ENCODE measurements at places on chromosomes 3 and 15. TPM values are rescaled to one million over a fixed set of nuclear protein-coding genes. Genes with fewer than 3 reads are reported as not detected.
A peak's percentile ranks its signal among the peaks of the same experiment; 100 is the strongest.

Gene PRR20G
- total RNA-seq = not detected

Gene STARD5
- 2.2 TPM for total RNA-seq

- no peak overlapping the region for H3K4me3 ChIP-seq
- H3K4me1 ChIP-seq = no peaks in the 10 kb centered on the region
- DNase-seq = no peak
- no peaks in the 10 kb centered on the region for H3K36me3 ChIP-seq
- no peaks in the 10 kb centered on the region for H3K27me3 ChIP-seq
- H3K27ac ChIP-seq = no peak overlapping the region
These were observed 94.4 kb downstream of the SLCO3A1 start for GRCh38 chr15:91947683-91948608.

DNA sequence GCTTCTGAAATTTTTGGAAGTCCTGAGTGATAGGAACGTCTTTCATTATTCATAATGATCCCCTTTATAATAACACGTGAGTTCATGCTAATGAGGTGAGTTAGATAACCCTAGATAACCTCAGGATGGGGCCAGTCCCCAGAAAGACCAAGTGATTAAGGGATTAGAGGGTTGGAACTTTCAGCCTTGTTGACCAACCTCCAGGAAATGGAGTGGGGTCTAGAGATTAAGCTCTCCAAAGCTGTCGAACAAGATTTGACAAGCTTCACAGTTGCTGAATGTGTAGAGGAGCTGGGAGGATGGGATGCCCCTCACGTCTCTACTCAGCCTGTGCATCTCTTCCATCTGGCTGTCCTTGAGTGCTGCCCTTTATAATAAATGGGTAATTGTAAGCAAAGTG lies 107.1 kb downstream of the ZMAT3 start:
- no peaks in the 10 kb centered on the region for H3K27me3 ChIP-seq
- H3K4me1 ChIP-seq = peaks cover 16% of the 10 kb centered on the region
- H3K4me3 ChIP-seq = no peak overlapping the region

Gene FBN1
- total RNA-seq = 88.1 TPM

Gene PYGO1
- 7.6 TPM for total RNA-seq

DNA sequence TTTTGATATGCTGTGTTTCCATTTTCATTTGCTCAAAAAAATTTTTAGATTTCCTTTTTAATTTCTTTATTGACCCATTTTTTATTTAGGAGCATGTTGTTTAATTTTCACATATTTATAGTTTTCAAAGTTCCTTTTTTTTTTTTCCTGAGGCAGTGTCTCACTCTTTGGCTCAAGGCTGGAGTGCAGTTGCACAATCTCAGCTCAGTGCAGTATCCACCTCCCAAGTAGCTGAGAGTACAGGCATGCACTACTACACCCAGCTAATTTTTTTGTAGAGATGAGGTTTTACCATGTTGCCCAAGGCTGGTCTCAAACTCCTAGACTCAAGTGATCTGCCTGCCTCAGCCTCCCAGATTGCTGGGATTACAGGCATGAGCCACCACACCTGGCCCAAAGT lies 36.2 kb downstream of the PFN2 start:
- no peak for DNase-seq
- H3K4me1 ChIP-seq = peaks cover 2% of the 10 kb centered on the region
- H3K36me3 ChIP-seq = no peaks in the 10 kb centered on the region

DNA sequence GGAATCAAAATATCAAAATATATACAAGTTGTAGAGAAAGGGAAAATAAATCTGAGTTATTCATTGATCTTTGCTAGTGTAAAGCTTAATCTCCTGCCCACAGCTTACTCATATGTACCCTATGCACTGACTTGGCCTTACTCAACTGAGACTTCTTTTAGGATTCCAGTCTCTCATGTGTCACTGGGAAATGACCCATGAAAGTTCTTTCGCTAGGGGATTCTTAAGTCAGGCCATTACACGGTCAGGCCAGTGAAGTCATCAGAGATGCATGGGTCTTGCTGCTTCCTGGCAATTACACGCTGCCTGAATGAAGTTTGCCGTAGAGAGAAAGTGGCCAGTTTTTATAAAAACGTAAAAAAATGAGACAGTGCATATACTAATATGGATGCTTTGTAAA lies 20.7 kb upstream of the LPP start:
- H3K4me1 ChIP-seq = no peaks in the 10 kb centered on the region
- H3K27me3 ChIP-seq = no peaks in the 10 kb centered on the region
- no peak for DNase-seq
- H3K4me3 ChIP-seq = no peak overlapping the region
- H3K27ac ChIP-seq = no peak overlapping the region

Gene COL6A5
- total RNA-seq = not detected

GRCh38 chr3:81744366-81744765 lies 17.1 kb downstream of the GBE1 start:
- no peaks in the 10 kb centered on the region for H3K36me3 ChIP-seq
- peak overlapping the region; percentile 98 for H3K27ac ChIP-seq
- peak; percentile 93 for DNase-seq
- H3K4me3 ChIP-seq = no peak overlapping the region

DNA sequence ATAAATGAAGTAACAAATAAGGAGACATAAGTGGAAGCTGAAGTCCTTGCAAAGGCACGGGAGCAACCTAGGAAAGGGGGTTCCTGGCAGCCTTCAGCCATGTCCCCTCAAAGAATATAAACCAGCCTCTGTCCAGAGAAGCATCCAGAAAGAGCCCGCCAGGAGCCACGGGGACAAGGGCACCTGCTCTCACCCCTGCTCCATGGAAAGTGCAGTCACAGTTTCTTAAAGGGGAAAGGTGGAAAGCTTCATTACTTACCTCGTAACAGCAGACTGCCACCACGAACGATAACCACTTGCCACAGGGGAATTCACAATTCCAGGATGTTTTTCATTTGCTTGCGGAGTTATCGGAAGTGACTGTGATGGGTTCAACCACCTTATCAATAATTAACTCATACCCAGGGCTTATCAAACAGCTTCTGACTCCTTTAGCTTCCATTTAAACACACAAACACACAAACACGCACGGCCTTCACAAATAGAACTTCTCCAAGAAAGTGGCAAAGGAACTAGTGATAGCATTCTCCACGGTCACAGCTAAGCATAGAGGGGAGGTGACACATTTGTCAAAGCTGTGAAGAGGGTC lies 134.2 kb upstream of the IGF1R start:
- no peak overlapping the region for H3K27ac ChIP-seq
- H3K27me3 ChIP-seq = no peaks in the 10 kb centered on the region
- DNase-seq = no peak
- no peaks in the 10 kb centered on the region for H3K4me1 ChIP-seq

- DNase-seq = no peak
- H3K27ac ChIP-seq = no peak overlapping the region
- H3K36me3 ChIP-seq = no peaks in the 10 kb centered on the region
- H3K4me1 ChIP-seq = peaks cover under 1% of the 10 kb centered on the region
- peaks cover 4% of the 10 kb centered on the region for H3K27me3 ChIP-seq
- no peak overlapping the region for H3K4me3 ChIP-seq
These were observed 5.7 kb upstream of the SLC25A26 start for GRCh38 chr3:66215106-66215505.

Gene RTP1
- not detected for total RNA-seq

- no peak overlapping the region for H3K27ac ChIP-seq
- no peak for DNase-seq
These were observed 257.6 kb upstream of the ZPLD1 start for GRCh38 chr3:102177075-102177755.

GRCh38 chr3:190209533-190209932 lies 88.8 kb upstream of the P3H2 start:
- no peaks in the 10 kb centered on the region for H3K27me3 ChIP-seq
- no peak overlapping the region for H3K27ac ChIP-seq
- no peak for DNase-seq
- no peak overlapping the region for H3K4me3 ChIP-seq

Gene CCDC191
- 4.9 TPM for total RNA-seq

DNA sequence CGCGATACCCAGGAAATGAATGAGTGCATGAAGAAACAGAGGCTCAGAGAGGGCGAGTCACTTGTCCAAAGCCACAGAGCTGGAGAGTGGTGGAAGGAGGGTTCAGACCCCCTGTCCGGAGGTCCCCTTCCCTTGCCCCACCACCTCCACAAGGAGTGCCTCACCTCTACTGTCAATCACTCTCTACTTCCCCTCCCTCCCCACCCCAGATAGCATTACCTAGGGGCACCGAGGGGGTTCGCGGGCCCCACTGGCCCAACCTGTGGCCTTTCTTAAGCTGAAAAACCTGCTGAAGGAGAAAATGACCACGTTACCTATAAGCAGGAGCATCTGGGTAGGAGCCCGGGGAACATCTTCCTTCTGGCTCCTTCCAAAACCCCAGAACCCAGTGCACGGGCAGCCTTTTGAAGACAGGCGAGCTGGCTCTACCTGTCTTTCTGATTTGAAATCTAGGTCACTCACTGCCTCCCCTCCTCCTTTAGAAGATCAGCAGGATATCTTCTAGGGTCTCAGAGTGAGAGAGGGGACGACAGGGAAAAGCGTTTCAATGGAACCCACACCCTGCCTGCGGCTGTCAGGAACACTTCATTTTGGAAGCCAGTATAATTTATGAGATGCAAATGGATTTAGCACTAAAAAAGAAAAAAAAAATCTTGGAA lies 89.9 kb upstream of the MEF2A start:
- no peaks in the 10 kb centered on the region for H3K27me3 ChIP-seq
- H3K27ac ChIP-seq = no peak overlapping the region
- H3K36me3 ChIP-seq = no peaks in the 10 kb centered on the region
- DNase-seq = no peak

Gene C3orf85
- total RNA-seq = not detected

DNA sequence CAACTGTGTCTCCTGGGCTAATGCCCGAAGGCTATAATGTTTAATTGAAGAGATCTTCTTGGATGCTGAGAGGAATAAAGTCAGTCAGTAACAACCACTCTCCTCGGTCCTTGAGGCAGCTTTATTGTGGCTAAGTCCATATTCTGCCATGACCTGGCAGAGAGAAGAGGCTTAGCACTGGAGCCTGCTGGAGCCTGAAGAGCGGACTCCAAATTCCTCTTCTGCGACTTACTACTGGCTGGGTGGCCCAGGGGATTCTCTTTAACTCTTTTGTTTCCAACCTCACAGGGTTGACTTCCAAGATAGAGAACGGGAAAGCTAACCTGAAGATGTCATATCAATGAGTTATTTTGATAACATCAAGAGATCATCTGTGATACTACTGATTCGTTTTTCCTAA lies 71.1 kb downstream of the MYO1E start:
- no peaks in the 10 kb centered on the region for H3K27me3 ChIP-seq
- no peak for DNase-seq
- peak overlapping the region; percentile 78 for H3K27ac ChIP-seq
- H3K4me3 ChIP-seq = no peak overlapping the region
- no peaks in the 10 kb centered on the region for H3K36me3 ChIP-seq

GRCh38 chr3:99764377-99764776 lies 53.3 kb upstream of the CMSS1 start:
- H3K36me3 ChIP-seq = peaks cover 12% of the 10 kb centered on the region
- H3K4me1 ChIP-seq = peaks cover 2% of the 10 kb centered on the region
- no peak overlapping the region for H3K4me3 ChIP-seq
- no peak for DNase-seq
- H3K27me3 ChIP-seq = no peaks in the 10 kb centered on the region

Gene NFKBIZ
- 27.4 TPM for total RNA-seq

DNA sequence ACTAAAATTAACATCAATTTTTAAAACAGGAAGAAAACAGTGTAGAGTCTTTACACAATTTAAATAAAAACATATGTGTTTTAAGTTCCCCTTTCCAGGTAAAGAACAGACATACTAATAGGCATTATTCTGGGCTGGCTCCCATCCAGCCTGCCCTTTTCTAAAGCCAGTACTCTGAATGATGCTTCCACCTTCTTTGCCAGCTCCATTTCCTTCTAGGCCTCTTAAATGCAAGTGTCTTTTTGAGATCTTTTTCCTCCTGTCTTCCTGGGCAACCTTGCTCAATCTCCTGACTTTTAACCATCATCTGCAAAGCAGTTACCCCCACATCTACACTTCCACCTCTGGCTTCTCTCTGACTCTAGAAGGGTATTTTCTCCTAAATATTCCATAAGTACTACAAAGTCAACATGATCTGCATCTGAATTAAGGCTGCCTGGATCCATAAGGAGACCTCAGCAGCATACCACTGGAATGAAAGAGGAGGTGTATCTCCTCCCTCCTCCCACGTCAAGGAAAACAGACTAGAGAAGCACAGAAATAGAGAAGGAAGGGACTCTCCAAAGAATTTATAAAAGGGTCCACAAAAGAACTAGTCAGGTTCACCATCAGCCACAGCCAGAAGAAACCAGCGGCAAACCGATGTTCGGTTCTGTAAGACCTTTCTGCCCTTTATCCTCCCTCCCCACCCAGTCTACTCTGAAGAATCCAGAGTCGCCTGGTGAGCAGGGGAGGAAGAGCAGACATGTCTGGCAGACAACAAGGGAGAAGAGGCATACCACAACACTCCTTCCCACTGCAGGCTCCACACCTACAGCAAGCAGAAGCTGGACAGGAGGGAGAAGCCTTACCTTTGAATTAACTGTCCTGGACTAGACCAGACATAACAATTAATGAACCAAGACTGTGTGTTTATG lies 47.1 kb downstream of the GOLIM4 start:
- no peaks in the 10 kb centered on the region for H3K36me3 ChIP-seq
- H3K27me3 ChIP-seq = no peaks in the 10 kb centered on the region
- H3K4me1 ChIP-seq = peaks cover 3% of the 10 kb centered on the region
- DNase-seq = no peak
- H3K27ac ChIP-seq = no peak overlapping the region

Gene ROBO1
- total RNA-seq = 26.4 TPM

DNA sequence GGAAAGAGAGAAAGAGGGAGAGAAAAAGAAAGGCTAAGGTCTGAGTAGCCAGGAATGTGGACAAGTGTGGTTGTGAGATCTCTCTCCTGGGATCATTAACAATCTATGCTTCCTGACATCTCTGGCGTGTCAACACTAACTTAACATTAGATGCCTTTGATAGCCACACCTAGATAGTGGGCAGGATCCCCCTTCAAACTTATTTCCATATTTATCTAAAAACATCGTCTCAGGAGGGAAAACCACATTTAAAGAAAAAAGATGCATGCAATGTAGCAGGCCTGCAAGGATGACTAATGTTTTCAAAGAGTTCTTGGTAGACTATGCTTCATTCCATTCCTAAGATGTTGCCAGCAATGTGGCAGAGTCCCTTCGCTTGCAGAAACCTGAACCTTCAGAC lies 80.9 kb downstream of the MLH1 start:
- no peak for DNase-seq
- no peak overlapping the region for H3K27ac ChIP-seq
- no peak overlapping the region for H3K4me3 ChIP-seq
- H3K36me3 ChIP-seq = peaks cover 9% of the 10 kb centered on the region
- peaks cover 11% of the 10 kb centered on the region for H3K4me1 ChIP-seq

Gene C3orf49
- not detected for total RNA-seq

Gene STRIT1
- total RNA-seq = not detected

Gene SEMA7A
- 1.7 TPM for total RNA-seq

Gene SEC62
- 90.8 TPM for total RNA-seq

Gene TMEM108
- total RNA-seq = 0.42 TPM

- peak; percentile 54 for DNase-seq
- peaks cover 17% of the 10 kb centered on the region for H3K36me3 ChIP-seq
- no peaks in the 10 kb centered on the region for H3K27me3 ChIP-seq
These were observed 68.2 kb downstream of the RAB7A start for GRCh38 chr3:128794067-128794768.

- H3K27me3 ChIP-seq = no peaks in the 10 kb centered on the region
- no peak overlapping the region for H3K27ac ChIP-seq
These were observed 73.9 kb downstream of the CPN2 start for GRCh38 chr3:194277104-194277785.

Gene RPL15
- total RNA-seq = 1,872 TPM

- no peaks in the 10 kb centered on the region for H3K27me3 ChIP-seq
- no peak overlapping the region for H3K4me3 ChIP-seq
- no peaks in the 10 kb centered on the region for H3K4me1 ChIP-seq
These were observed 44.0 kb downstream of the PCCB start for GRCh38 chr3:136294176-136294575.

GRCh38 chr3:34862456-34862855 lies 776.9 kb upstream of the ARPP21 start:
- no peak overlapping the region for H3K27ac ChIP-seq
- H3K4me1 ChIP-seq = no peaks in the 10 kb centered on the region
- no peak overlapping the region for H3K4me3 ChIP-seq
- H3K36me3 ChIP-seq = no peaks in the 10 kb centered on the region
- no peaks in the 10 kb centered on the region for H3K27me3 ChIP-seq
- no peak for DNase-seq
